B cell (primary cell): ENCODE measurements at places on chromosomes 6 and 20. TPM values are rescaled to one million over a fixed set of nuclear protein-coding genes. Genes with fewer than 3 reads are reported as not detected.

- no peak overlapping the region for H3K4me3 ChIP-seq
- H3K36me3 ChIP-seq, result no peaks in the 10 kb centered on the region
- no peak for DNase-seq
- H3K27ac ChIP-seq, result no peak overlapping the region
- H3K27me3 ChIP-seq, result no peaks in the 10 kb centered on the region
- no peaks in the 10 kb centered on the region for H3K4me1 ChIP-seq
Observed at GRCh38 chr6:74598462-74599393, 607.1 kb downstream of the COL12A1 start.

The FKBP1C gene
- not detected in 2 replicates for total RNA-seq

DNA sequence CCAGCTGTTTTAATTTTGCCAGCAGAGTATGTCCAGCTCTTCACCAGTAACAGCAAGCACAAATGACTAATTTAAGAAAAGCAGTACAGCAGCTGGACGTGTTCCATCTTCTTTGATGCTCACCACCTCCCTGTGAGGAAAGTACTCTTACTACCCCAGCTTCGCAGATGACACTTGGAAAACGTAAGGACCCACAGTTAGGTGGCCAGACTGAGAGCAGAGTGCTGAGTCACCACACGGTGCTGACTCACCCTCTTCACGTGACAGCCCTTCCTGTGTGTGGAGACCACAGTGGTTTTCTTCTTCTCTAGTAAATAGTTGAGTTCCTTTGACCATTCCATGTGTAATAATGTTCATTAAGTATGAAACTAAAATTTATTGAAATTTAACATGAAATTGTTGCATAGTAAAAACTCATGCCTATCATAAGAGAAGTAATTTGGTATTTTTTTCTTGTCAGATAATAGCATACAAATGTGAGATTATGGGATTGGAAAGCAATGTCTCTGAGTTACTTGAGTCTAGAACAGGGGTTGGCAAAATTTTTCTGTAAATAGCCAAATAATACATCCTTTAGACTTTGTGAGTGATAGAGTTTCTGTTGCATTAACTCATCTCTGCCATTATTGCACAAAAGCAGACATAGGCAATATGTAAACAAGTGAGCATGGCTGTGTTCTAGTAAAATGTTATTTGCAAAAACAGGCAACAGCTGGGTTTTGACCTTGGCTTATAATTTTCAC lies 76.6 kb downstream of the SLX4IP start:
- H3K4me1 ChIP-seq, result peaks cover 3% of the 10 kb centered on the region
- no peak overlapping the region for H3K4me3 ChIP-seq
- H3K36me3 ChIP-seq, result no peaks in the 10 kb centered on the region
- no peak overlapping the region for H3K27ac ChIP-seq
- no peaks in the 10 kb centered on the region for H3K27me3 ChIP-seq

- no peaks in the 10 kb centered on the region for H3K4me1 ChIP-seq
- H3K36me3 ChIP-seq, result no peaks in the 10 kb centered on the region
- no peak for DNase-seq
- no peak overlapping the region for H3K27ac ChIP-seq
Observed at GRCh38 chr6:69084746-69085335, 449.8 kb downstream of the ADGRB3 start.

DNA sequence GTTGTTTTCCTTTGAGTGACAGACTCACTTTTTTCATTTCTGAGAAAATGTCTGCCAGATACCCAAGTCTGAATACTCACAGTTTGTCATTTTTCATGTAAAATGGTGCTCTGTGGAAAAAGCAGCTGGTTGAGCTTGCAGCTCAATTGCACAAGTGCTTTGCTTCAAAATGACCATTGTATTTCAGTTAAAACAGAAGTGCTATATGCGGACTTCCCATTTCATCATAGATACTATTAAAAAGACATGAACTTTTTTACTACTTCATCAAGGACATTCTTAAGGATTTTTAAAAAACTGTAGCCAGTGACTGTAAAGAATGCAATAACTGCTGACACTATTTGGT lies 61.5 kb downstream of the KCNS1 start:
- no peak overlapping the region for H3K27ac ChIP-seq
- H3K4me1 ChIP-seq, result peaks cover 8% of the 10 kb centered on the region
- no peak for DNase-seq
- H3K36me3 ChIP-seq, result peaks cover 54% of the 10 kb centered on the region

The C2 gene
- 1.3 and 3.4 TPM in 2 replicates for total RNA-seq

The RALGAPA2 gene
- 32.2 and 33.1 TPM in 2 replicates for total RNA-seq

The PPP1R3G gene
- 0.24 and 0.25 TPM in 2 replicates for total RNA-seq

- H3K27me3 ChIP-seq, result no peaks in the 10 kb centered on the region
- no peaks in the 10 kb centered on the region for H3K36me3 ChIP-seq
- no peak for DNase-seq
- H3K4me3 ChIP-seq, result no peak overlapping the region
- H3K27ac ChIP-seq, result no peak overlapping the region
Observed at GRCh38 chr6:41222513-41222912, 5.6 kb upstream of the TREML4 start.

GRCh38 chr6:138293428-138294395 lies 75.4 kb upstream of the PBOV1 start:
- H3K4me3 ChIP-seq, result no peak overlapping the region
- no peak overlapping the region for H3K27ac ChIP-seq
- no peaks in the 10 kb centered on the region for H3K36me3 ChIP-seq
- no peak for DNase-seq
- H3K4me1 ChIP-seq, result no peaks in the 10 kb centered on the region

GRCh38 chr6:9087470-9087869 lies 652.1 kb upstream of the SLC35B3 start:
- no peak for DNase-seq
- no peaks in the 10 kb centered on the region for H3K4me1 ChIP-seq
- H3K36me3 ChIP-seq, result no peaks in the 10 kb centered on the region
- H3K27ac ChIP-seq, result no peak overlapping the region
- H3K4me3 ChIP-seq, result no peak overlapping the region

The STMND1 gene
- total RNA-seq, result not detected in 2 replicates

GRCh38 chr6:66344796-66345195 lies 637.8 kb upstream of the EYS start:
- no peak overlapping the region for H3K4me3 ChIP-seq
- no peak for DNase-seq
- H3K36me3 ChIP-seq, result no peaks in the 10 kb centered on the region
- no peak overlapping the region for H3K27ac ChIP-seq
- no peaks in the 10 kb centered on the region for H3K27me3 ChIP-seq
- H3K4me1 ChIP-seq, result no peaks in the 10 kb centered on the region

GRCh38 chr6:41193171-41193734 lies 7.7 kb downstream of the TREML2 start:
- DNase-seq, result no peak
- peak overlapping the region; percentile 94 for H3K27ac ChIP-seq
- H3K4me1 ChIP-seq, result peaks cover 56% of the 10 kb centered on the region
- no peak overlapping the region for H3K4me3 ChIP-seq
- no peaks in the 10 kb centered on the region for H3K27me3 ChIP-seq

DNA sequence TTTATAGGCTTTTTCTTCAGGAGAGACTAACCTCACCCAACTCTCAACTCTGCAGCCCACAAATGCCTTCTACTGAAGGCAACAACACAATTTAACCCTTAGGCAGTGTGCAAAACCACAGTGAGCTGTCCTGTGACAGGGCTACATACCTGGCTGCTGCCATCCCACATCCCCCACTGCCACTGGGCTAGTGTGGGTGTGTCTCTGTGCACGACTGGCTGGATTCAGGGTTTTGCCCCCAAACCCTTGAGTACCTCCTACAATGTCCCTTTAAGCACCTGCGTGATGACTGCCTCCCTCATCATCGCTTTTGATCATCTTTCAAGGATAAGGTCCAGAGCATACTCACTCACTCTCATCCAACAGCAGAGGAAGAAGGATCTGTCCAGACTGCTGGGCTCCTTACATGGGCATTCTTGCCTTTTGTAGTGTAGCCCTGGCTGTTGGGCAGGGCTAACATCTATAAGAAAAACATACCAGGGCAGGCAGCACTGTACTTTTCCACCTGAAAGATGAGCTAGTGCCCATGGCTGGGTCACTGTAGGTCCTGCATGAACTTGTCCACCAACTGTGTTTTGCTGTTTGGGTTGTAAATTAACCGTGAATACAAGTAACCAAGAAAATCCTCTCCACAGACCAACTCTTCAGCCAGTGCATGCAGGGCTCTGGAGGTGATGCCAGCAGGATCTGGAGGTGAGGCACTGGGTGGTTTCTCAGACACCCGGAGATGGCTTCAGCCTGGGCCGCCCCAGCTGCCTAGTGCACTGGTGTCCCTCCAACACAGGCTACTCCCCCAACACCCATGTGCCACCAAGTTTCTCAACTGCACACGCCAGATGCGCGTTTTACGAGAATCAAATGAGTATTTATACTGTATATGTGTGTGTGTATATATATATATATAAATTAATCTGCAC lies 45.2 kb downstream of the PLCG1 start:
- H3K36me3 ChIP-seq, result no peaks in the 10 kb centered on the region
- DNase-seq, result no peak
